ENCODE measurements at places on chromosomes 1 and 21.

DNA sequence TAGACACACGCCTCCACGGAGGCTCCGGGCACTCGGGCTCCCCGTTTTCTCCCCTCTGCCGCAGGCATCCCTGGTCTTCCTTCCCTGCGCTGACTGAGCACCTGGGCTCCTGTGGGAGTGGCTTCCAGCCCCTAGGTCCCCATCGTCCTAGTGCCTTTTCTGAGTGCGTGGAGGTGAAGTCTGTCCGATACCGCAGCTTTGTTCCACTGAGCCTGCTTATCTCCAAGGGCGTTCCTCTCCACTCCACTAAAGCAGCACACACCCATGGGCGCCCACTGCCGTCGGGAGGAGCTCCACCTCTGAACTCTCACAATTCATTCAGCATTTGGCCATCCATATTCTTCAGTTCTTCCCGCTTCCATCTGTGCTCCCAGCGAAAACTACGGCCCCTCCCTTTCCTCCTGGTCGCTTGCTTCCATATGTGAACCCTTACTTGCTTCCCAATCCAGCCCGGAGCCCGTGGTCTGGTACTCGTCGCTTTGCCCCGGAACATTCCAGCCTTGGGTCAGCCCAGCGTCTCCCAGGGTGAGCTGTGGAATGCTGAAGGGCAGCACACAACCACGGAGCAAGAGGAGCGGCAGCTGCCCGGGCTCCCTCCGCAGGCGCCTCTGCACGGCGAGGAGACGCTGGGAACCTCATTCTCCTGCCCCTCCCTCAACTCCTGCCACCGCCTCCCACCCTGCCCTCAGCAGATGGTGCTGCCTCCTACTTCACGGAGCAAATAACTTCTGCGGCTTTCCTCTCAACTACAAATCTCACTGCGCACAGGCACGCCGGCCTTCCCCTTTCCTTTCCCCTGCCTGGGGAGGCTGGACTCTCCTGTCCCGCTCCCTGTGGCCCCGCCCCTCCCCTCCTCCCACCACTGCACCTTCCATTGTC is 27.5 kb downstream of the ATP8B2 start:
- no peak for DNase-seq

DNA sequence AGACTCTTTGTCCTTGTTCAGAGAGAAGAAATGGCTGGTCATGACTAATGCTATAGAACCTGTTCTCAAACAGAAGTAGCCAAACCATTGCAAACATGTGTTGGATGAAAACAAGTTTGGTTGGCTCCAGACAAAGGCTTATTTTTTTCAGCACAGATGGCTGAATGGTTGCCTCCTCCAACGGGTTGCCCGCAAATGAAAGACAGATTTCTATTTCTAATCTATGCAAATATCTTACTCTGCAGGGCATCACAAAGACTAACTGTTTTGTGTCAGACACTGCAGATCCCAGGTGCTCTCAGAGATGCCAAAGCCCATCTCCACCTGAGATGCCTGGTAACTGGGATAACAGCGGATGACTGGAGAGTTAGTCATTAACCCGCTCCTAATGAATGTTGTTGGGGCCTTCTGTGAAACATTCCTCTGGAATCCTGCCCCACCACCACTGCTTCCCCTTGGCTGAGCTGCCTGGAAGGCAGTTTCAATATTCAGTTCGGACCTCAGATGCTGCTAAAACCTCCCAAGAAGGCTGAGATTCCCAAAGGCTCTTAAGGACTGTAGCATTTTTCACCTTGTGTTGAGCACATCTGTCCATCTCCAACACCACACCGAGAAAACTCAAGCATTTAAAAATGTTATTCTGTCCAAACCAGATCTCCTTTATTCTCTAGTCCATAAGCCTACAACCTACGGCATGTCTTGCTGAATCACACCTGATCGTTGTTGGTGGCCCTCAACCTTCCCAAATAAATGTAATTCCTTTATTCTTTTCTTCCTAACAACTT is 104.4 kb downstream of the PTPN14 start:
- DNase-seq = no peak

- no peak for DNase-seq
These were observed 39.1 kb upstream of the CLDN14 start for GRCh38 chr21:36518883-36519492.

DNA sequence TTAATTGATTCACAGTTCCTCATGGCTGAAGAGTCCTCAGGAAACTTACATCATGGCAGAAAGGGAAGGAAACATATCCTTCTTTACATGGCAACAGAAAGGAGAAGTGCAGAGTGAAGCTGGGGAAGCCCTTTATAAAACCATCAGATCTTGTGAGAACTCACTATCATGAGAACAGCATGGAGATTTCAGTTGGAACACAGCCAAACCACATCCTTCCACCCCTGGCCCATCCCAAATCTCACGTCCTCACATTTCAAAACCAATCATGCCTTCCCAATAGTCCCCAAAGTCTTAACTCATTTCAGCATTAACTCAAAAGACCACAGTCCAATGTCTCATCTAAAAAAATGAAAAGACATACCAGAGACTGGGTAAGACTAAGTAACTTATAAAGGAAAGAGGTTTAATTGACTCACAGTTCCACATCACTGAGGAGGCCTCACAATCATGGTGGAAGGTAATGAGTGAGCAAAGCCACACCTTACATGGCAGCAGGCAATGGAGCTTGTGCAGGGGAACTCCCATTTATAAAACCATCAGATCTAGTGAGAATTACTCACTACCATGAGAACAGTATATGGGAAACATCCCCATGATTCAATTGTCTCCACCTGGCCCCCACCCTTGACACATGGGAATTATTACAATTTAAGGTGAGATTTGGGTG is 105.2 kb downstream of the MRPL39 start:
- DNase-seq = no peak

GRCh38 chr1:175162955-175163354 is 29.6 kb downstream of the KIAA0040 start:
- DNase-seq = no peak

- no peak for DNase-seq
These were observed 100.4 kb downstream of the GALNT2 start for GRCh38 chr1:230167419-230167852.

GRCh38 chr1:156945881-156946661 is 25.6 kb downstream of the LRRC71 start:
- no peak for DNase-seq

DNA sequence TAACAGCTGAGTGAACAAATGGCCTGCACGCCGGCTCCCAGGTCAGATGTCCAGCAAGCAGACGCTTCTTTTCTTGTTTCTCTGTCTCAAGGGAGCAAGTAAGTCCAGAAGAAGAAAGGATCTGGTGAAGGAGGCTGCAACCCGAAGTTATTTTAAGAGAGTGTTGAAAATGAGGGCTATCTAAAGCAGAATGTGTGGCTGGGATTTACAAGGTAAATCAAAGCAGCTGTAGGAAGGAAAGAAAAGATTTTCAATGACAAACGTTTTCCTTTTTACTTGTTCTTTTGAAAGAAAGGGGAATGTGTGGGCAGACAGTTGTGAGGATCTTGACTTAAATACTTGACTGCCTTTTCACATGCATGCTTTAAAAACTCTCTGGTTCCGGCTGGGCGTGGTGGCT is 311.5 kb downstream of the KIF26B start:
- no peak for DNase-seq
